ENCODE measurements at places on chromosomes 5 and 9.

DNA sequence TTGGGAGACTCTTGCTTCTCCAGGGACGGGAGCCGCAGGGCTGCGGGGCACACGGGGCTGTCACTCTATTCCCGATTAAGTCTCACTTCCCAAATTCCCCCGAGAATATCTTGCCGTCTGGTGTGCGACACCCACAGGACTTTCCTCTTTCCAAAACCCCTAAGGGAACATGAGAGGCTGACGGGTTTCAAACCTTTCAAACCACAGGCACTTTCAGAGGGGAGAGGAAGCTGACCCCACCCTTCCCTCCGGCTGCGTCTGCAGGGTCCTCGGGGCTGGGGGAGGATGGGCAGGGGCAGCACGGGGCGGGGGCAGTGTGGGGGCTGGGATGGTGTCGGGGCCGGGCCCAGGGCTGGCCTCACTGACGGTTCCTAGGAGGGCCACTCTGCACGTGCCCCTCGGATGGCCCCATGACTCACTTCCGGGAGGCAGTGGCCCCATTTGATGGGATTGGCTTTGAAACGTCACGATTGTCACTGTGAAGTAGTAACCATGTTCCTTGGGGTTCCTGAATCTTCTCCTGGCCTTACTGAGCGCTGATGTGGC lies 38.2 kb downstream of the SLC9A3 start:
- peak; percentile 13 for DNase-seq

GRCh38 chr5:116130976-116131375 lies 46.2 kb downstream of the COMMD10 start:
- DNase-seq: no peak

DNA sequence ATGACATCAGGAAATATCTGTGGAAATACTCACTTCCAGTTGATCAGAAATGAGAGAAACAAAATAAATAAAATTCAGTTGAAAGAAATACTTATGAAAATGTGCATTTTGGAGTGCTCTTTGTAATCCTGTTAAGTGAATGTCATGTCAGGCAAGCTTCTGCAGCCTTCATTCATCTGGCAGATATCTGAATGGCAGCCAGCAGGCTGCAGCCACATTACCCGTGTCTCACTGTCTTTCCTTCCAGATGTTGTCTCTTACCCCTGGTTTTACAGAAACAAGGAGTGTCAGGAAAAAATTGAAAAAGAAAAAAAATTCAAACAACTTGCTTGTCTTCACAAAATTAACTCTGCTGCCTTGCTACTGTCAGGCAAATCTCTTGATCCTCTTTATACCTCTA lies 445.0 kb upstream of the RIOK2 start:
- DNase-seq: no peak

DNA sequence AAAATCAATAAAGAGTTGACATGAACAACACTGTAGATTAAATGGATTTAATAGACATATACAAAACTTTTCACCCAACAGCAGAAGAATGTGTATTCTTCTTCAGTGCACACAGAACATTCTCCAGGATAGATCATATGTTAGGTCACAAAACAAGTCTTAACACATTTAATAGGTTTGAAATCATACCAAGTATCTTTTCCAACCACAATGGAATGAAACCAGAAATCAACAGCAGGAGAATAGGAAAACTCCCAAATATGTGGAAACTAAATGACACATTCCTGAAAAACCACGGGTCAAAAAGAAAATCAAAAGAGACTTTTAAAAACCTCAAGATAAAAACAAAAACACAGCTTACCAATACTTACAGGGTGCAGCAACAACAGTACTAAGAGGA lies 790.1 kb upstream of the ZNF608 start:
- DNase-seq: no peak

DNA sequence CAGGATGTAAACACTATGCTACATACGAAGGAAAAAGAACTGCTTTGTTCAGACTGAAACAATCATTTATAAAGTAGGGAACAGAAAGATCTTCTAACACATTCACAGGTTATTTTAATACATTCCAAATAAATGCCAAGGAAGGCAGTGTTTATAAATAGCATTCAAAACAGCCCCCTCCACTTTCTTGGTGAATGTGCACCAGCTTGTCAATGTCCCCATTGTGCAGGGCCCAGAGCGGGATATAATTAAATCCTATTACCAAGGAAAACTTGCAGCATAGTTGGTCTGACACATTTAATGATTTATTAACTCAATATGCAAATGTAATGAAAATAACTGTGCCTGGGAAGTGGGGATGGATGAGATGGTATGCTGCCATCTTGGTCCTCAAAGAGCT lies 135.9 kb upstream of the RAD23B start:
- no peak for DNase-seq

DNA sequence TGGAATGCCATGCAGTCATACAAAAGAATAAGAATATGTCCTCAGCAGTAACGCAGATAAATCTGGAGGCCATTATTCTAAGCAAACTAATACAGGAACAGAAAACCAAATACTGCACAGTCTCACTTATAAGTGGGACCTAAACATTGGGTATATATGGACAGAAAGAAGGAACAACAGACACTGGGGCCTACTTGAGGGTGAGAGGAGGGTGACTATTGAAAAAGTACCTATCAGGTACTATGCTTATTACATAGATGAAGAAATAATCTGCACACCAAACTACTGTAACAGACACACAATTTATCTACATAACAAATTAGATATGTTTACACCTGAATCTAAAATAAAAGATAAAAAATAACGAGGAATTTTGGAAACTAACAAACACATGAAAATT lies 38.8 kb downstream of the MEIKIN start:
- no peak for DNase-seq

DNA sequence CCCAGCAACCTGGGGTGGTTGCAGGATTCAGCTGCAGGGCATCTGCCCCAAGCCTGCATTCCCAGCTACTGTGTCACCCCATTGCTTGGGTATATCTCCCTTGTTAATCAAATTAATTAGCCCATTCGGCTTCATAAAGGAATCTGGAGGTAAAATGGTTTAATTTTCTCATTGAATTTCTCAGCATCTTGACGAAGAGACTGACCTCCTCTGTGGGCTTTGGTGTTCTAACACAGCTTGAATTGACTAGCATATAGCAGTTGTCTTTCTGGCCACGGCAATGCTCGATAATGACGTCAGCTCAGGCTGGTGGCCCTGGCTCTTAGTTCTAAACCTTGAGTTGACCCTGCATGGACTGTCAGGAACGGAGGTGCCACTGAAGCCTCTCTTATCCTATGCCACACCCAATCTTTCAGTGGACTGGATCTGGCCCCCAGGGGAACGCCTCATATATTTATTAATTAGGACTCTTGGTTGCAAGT lies 72.4 kb downstream of the MSX2 start:
- DNase-seq: no peak

- no peak for DNase-seq
Measured at GRCh38 chr9:115598751-115599150, 480.8 kb upstream of the TNC start.

DNA sequence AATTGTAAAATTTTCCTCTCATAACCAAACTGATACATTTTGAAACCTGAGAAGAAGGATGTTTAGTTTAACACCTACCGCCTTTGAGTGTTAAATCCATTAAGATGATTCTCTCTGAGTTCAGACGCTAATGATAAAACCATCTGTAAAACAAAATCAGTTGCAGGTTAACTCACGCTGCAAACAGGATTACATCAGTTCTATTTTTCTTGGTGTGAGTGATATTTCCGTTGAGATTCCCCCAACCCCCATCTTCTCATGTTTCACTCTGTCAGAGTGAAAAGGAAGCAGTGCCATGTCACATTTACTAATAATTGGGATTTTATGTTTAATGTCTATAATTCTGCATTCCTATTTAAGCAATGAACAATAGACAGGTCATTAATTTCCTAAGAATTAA lies 146.5 kb downstream of the FANCC start:
- peak; percentile 30 for DNase-seq

GRCh38 chr5:154214371-154215106 lies 24.0 kb downstream of the GALNT10 start:
- peak; percentile 86 for DNase-seq

DNA sequence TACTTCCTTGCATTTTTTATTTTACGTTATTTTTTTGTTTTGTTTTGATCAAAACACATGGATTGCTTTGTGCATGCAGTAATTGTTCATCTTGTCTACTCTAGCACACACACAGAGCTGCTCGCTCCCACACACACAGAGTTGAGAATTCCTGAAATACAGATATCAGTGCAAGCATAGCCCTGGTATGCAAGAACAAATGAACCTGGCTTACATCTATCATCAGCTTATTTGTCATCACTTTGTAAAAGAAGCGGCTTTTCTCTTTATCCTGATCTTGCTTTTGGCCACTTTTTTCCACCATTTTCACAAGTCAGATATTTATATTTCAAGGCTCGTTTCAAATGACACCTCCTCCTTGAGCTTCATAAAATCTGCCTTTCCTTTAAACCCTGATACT lies 1435.7 kb downstream of the MAT2B start:
- DNase-seq: no peak

All from ELR (cell line).